ENCODE measurements at places on chromosomes 12 and 14.

- DNase-seq, result no peak
These were observed 1.3 kb downstream of the LYSET start for GRCh38 chr14:93186466-93186865.

GRCh38 chr12:122884860-122885259, 11.1 kb downstream of the VPS37B start:
- DNase-seq, result no peak

DNA sequence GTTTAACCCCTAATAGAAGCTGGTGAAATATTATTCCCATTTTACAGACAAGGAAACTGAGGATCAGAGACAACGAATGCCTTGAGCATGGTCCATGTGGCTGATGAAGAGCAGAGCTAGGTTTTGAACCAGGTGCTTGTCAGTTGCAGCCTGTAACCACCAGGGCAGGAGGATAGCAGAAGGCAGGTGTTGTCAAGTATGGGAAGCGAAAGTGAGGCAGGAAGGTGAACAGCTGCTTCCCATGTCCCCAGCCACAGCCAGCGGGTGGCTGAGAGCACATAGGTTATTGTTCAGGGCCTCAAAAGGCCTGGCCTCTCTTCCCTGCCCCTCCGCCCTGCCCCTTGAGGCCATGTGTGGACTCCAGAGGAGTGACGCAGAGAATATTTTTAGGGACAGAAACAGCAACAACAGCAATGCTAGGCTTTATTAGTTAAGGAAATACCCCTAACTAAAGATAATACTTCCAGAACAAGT, 39.6 kb downstream of the IQSEC3 start:
- peak; percentile 26 for DNase-seq

DNA sequence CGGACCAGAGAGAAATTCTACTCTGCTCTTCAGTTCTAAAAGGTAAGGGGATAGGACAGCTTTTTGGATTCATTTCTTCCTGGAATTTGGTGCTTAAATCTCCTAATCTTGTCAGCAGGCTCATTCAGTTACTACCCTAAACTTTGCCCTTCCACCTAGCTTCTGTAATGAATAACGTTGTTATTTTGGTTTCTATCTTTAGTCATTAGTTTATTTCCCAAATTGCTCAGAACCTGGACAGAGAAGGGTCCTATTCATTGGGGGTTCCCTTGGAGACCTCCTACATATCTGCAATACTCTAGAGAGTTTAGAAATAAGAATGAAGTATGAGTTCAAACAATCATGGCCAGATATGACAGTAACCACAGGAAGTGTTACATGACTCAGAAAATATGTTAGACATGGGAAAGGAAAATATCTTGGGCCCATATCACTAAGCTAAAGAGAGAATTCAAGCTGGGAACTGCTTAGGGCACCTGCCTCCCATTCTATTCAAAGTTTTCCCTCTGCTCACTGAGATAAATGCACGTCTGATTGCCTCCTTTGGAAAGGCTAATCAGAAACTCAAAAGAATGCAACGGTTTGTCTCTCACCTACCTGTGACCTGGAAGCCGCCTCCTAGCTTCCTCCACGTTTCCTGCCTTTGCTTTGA, 87.9 kb downstream of the GAS2L3 start:
- DNase-seq, result no peak

DNA sequence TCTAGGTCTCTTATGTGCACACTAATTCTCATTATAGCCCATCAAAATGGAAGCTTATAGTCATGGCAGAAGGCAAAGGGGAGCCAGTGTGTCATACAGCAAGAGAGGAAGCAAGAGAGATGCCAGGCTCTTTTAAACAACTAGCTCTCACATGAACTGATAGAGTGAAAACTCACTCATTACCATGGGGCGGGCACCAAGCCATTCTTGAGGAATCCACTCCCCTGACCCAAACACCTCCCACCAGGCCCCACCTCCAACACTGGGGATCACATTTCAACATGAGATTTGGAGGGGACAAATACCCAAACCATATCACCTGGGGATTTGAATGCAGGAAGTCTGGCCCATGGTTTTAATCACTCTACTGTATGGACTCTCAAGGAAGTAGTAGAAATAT, 36.9 kb upstream of the CRACR2A start:
- no peak for DNase-seq

DNA sequence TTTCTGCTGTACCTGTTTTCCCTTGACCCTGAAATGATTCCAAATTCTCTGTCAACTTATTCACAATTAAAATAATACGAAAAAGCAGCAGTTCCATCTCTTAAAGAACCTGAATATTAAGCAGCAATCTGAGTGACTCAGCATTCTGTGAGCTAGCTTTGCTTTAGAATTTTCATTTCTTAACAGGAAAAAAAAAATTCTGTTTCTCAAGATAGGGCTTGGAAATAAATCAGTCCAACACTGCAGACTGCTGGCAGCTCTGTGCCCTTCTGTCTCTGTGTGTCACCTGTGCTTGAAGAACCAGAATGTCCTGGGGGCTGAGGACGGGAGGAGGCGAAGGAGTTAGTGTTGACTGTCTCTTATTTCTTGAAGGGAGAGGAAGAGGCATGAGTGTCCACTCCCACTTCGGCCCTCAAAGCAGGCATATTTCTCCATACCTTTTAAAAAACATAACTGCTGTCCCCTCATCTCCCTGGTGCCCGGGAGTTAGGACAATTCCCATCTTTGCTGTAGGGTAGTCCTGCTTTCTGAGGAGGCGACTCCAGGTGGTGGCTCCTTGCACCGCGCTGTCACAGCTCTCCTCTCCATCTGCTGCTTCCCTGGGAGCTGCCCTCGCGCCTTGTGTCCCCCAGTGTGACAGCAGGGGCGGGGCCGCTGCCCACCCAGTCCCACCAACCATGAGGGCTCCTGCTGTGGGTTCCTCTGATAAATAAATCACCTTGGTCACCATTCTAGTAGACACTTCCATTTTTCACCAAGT, 203.1 kb downstream of the CALM1 start:
- no peak for DNase-seq

Measured in CD4-positive, alpha-beta T cell treated with Interferon gamma for 1 hour (primary cell).